ENCODE measurements at places on chromosomes 12 and 14.

- no peak for DNase-seq
Observed at GRCh38 chr14:104788873-104789663, 6.5 kb downstream of the AKT1 start.

DNA sequence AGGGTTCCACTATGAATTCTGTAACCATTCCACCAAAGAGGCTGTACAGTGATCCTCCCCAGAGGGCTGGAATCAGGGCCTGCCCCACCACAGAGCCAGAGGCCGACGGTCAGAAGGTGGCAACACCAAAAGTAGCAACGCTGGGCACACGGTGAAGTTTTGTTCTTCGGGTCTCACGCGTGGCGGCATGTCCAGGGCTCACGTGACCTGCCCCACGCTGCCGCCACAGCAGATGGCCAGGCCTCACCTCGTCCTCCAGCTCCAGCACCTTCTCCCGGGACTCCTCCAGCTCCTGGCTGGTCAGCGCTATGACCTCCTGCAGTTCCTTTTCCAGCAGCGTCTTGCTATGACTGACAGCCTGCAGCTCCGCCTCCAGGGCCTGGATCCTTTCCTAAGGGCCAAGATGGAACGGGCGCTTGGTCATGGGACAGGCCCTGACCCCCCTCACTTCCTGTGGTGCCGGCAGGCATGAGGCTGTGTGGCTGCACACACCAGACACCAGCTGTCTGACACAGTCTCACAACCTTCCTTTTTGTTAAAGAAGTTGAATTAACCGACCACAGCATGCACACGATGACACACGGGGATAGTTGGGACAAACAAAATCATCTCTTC is 22.4 kb upstream of the ANKLE2 start:
- no peak for DNase-seq

DNA sequence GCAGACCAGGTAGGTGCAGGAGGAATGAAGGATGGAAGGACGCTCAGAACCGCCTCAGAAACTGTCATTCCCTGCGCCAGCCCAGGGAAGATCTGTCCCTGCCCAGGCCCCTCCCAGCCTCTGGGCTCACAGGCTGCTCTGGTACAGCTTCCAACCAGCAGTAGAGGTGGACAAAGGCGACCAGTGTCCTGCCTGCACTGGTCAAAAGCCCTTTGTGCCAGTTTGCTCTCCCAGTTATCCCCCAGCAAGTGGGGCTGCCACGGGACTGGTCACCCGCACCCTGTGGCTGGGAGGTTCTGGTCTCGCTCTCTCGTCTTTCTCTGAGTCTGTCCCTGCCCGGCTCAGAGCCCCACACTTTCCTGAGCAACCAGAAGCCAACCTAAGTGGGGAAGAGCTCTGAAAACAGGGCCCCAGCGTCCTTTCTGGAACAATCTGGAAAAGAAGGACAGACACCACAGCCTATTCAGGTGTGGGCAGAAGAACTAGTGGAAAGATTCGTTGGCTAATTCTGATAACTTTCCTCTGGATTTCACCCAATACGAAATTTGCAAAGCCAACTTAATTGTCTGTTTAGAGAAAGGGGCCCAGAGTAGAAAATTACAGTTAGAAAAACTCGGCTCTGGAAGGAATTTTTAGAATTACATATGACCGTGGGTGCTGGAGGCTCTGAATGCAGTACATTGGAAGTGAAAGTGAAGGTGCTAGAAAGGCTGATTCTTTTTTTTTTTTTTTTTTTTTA is 21.7 kb downstream of the SNRNP35 start:
- DNase-seq, result no peak

DNA sequence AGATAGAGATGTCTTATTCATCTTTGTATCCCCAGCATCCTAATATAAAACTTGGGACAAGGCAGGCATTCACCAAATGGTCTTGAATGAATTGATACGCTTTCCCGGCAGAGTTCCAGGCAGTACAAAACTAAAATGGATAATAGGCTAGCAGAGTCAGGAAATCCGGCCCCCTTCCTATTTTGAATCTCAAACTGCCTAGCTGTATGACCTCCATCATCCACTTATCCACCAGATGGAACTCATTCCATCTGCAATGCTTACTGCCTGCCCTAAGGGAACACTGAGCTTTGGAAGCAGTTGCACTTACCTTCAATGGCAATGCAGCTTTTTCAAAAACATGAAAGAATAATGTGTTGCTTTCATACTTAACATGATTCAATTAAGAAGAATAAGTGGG is 43.4 kb downstream of the BDKRB1 start:
- no peak for DNase-seq

DNA sequence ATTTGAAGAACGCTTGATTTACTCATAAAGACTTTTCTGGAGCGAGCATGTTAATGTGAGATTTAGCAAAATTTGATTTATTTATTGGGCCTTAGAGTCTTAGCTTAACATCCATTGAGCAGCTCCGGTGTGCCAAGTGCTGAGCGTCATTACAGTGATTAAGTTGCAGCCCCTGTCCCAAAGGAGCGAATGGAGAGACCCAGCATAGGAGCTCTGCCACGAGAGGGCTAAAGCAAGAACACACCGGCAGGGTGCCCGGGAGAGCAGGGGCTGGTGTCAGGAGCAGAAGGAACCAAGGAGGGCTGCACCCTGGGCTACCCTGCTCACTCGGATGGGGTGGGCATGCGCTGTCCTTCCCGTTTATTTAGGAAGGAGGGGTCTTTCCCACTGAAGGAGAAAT is 50.6 kb downstream of the PPP2R5C start:
- no peak for DNase-seq

GRCh38 chr14:80202888-80203562 is 8.3 kb downstream of the DIO2 start:
- DNase-seq, result no peak

- DNase-seq, result no peak
Observed at GRCh38 chr14:99072433-99072832, 199.6 kb downstream of the BCL11B start.

DNA sequence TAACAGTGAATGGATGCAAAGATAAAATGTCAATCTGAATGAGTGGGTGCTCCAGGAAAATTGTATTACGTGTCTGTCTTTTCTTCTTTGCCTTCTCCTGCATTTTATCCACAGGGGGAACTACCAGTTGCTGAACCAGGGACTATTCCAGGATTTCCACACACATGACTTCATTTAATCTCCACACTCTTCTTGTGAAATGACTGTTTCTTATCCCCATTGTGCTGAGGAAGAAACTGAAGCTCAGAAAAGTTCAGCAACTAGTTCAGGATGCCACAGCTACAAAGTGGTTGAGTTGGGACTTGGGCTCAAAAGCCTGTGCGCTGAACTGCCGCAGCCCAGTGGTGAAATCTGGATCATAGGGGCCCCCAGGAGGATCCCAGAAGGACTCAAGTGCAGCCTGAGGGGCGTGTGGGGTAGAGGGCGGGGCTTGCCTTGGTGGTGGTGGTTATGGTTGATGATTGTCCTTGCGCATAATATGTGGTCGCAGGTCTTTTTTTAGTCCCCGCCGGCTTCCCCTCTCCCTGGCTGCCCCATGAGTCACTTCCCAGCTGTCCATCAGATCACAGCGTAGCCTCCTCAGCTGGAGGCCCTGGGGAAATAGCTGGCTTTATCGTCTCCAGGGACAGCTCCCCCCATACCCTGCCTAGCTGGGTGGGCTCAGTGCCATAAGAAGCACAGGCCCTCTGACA is 235.2 kb upstream of the CRY1 start:
- DNase-seq, result no peak

DNA sequence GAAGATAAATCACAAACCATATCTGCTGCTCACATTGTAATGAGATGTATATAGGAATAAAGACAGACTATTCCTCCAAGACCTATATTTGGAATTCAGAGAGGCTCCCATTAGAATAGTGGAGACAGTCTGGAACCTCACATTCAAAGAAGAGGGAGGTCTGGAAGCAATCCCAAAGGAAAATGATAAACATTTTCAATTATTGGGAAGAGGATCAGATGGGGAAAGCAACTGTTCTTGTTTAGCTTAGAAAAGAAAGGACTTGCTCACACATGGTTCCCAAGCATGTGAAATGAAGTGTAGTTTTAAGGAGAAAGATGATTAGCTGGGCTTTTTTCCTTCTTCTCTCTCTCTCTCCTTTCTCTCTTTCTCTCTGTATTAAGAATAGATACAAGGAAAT is 193.0 kb upstream of the LMNTD1 start:
- no peak for DNase-seq

GRCh38 chr14:95452176-95452892 is 64.1 kb downstream of the SYNE3 start:
- no peak for DNase-seq

DNA sequence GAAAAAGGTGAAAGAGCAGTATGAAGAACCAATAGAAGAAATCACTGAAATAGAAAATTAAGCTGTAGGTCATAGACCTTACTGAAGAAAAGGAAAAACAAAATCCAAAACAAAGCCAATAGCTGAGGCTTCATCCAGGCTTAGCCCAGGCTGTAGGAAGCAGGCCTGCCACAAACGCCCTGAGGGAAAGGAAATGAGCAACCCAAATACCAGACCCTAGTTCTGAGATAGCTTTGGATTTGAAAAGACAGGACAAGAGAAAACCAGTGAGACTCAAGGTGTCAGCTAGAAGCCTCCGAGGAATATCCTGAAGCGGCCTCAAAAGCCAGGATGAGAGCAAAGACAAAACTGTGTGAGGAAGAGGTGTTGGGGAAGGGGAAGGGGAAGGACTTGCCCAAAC is 79.2 kb downstream of the FERMT2 start:
- DNase-seq, result no peak

- DNase-seq, result peak; percentile 64
Observed at GRCh38 chr12:121578230-121579189, 2.3 kb downstream of the KDM2B start.

DNA sequence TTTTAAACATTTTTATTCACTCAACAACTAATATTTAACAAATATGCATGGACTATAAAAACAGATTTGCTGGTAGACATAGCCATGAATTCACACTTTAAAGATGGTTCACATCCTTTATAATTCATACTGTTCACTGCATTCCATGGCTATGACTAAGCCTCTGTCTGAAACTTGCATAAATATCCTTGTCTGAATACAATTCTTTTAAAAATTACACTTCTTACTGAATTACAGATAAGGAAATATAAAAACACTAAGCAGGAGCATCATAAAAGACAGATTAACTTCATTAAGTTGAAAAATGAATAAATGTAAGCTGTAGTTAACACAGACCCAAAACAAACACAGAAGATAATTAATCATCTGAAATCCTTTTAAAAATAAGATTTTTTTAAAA is 53.8 kb downstream of the GXYLT1 start:
- DNase-seq, result no peak

- peak; percentile 54 for DNase-seq
Observed at GRCh38 chr12:22334410-22335100, at the start of gene ST8SIA1. Gene ST8SIA1 (minus strand): TSS chr12:22334707. CDS start chr12:22334232, 475 bp downstream.

DNA sequence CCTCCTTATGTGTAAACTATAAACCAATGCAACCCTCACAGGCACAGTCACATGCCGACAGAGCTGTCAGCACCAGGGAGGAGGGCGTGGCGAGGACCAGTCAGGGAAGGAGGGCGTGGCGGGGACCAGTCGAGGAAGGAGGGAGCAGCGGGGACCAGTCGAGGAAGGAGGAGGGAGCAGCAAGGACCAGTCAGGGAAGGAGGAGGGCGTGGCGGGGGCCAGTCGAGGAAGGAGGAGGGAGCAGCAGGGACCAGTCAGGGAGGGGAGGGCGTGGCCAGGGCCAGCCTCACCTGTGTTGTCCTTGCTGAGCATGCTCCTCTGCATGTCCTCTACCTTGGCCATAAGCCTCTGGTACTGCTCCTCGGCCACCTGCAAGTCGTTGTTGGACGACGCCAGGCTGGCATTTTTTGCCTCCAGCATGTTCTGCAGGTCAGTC is 24.2 kb downstream of the GOLGA3 start:
- DNase-seq, result no peak

DNA sequence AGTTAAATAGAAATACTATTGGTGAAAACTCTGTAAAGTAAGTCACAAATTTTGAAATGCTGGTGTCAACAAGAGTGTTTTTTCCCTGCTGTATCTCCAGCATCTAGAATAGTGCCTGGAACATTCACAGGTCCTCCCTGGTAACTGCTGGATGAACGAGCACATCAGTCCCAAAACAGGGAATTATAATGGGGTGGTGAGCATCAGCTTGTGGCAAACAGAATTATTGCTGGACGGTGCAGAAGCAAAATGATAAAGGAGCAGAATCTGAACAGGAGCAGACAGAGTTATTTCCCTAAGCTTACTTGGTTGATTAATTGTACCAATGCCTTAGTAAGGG is 129.9 kb downstream of the GRIP1 start:
- DNase-seq, result no peak

- no peak for DNase-seq
Observed at GRCh38 chr14:61388173-61388975, 67.0 kb downstream of the PRKCH start.

DNA sequence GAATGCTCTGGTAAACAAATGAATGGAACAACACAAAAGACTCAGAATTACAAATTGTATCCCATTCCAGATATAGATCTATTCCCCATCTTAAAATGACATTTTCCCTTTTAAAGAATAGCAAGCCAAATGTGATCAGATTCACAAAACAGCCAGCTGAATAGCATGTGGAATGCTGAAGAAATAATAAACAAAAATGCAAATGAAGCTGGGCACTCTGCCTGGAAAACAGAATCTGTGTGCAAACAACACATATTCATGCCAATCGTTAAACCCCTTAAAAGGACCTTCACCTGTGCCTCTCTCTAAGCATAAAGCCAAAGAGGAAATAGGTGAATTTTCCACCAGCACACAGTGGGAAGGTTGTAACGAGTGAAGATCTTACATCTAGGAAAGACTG is 67.9 kb upstream of the PDZRN4 start:
- no peak for DNase-seq

DNA sequence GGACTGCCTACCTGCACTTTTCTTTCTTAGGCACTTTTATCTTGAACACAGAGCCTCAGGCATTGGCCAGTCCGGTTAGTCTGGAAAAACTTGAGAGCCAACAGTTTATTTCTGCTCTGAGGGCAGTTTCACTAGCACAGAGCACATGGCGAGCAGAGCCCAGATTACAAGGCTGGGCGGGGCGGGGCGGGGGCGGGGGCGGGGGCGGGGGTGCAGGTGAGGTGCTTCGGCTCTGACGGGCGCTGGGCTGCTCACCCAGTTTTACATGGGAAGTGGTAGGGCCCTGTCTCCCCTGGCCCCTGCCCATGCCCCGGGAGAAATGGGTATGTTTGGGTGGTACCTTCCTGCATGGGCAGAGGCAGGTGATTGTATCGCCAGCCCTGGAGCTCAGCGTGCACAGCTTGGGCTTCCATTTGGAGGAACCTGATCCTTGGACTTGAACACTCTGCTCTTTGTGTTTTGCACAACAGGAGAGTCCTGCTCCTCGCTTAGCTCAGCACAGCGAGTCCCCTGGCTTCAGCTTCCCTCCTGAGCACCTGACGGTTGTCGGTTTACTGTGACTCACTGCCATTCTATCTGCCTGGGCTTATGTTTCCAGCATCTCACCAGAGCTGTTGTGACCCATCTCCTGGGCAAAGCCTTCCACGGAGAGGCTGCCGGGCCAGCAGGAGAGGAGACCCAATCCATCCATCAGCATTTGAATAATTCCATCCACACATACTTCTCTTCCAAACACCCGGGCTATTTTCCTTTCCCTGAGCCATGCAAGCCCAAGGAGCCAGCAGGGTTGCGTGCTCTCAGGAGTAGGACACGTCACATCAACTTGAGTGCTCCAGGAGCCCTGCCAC is 108.5 kb downstream of the ARF6 start:
- no peak for DNase-seq

Data from neuronal stem cell (in vitro differentiated cells).